ENCODE measurements at places on chromosomes 2 and 18. TPM values are rescaled to one million over a fixed set of nuclear protein-coding genes. Genes with fewer than 3 reads are reported as not detected.

Gene LRATD1
- not detected for polyA plus RNA-seq

DNA sequence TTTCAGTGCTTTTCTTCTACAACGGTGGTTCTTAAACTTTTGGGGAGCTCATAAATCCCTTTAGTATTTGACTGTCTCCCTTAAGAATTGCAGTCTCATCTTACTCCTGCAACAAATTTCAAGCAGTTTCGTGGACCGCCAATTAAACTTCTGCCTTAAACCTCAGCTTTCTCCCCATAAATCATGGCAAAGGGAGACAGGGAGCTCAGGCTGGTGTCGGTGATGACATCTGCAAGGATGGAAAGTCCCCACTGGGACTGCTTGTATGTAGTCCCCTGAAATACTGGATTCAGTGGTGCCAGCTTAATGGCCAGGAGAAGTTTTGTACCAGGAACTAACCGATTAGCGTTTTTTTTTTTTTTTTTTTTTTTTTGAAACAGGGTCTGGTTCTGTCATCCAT lies 148.7 kb upstream of the ITGA6 start:
- H3K27ac ChIP-seq, result no peak overlapping the region
- no peak for DNase-seq
- no peaks in the 10 kb centered on the region for H3K36me3 ChIP-seq

GRCh38 chr2:170241756-170242155 lies 63.8 kb downstream of the MYO3B start:
- H3K4me3 ChIP-seq, result no peak overlapping the region
- H3K27me3 ChIP-seq, result no peaks in the 10 kb centered on the region
- H3K27ac ChIP-seq, result no peak overlapping the region
- H3K36me3 ChIP-seq, result no peaks in the 10 kb centered on the region
- no peaks in the 10 kb centered on the region for H3K4me1 ChIP-seq
- DNase-seq, result no peak

GRCh38 chr2:144162652-144163051 lies 357.3 kb downstream of the ZEB2 start:
- H3K27ac ChIP-seq, result no peak overlapping the region
- H3K27me3 ChIP-seq, result no peaks in the 10 kb centered on the region
- H3K36me3 ChIP-seq, result no peaks in the 10 kb centered on the region
- DNase-seq, result no peak

DNA sequence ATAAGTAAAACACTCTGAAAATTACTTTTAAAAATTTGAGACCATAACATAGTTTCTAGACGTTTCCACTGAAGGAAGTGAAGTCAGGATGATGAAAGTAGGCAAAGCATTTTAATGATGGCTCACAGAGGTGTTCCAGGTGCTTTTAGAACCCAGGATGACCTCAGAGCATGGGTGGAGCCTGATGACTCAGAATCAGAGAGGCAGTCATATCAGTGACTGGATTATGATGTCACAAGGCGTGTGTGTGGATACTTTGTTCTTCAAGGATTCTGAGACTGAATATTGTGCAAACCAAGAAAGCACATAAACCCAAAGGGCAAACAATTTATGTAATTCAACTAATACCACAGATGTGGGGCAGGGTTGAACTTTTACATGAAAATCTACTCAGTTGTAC lies 208.0 kb upstream of the FBXO11 start:
- H3K4me1 ChIP-seq, result peaks cover 73% of the 10 kb centered on the region
- no peaks in the 10 kb centered on the region for H3K27me3 ChIP-seq
- no peak overlapping the region for H3K4me3 ChIP-seq
- DNase-seq, result peak; percentile 80
- peak overlapping the region; percentile 88 for H3K27ac ChIP-seq

GRCh38 chr2:10028988-10029874 lies 14.1 kb upstream of the KLF11 start:
- H3K36me3 ChIP-seq, result no peaks in the 10 kb centered on the region
- H3K27me3 ChIP-seq, result no peaks in the 10 kb centered on the region
- peak; percentile 93 for DNase-seq
- H3K4me1 ChIP-seq, result peaks cover 71% of the 10 kb centered on the region
- H3K4me3 ChIP-seq, result peak overlapping the region; percentile 63

GRCh38 chr2:238845583-238846377 lies 2.1 kb upstream of the TWIST2 start:
- DNase-seq, result no peak
- peaks cover 69% of the 10 kb centered on the region for H3K27me3 ChIP-seq
- H3K27ac ChIP-seq, result no peak overlapping the region
- peaks cover 31% of the 10 kb centered on the region for H3K4me1 ChIP-seq

Gene TYMS
- polyA plus RNA-seq, result not detected

GRCh38 chr2:157271590-157272203 lies 14.2 kb downstream of the GALNT5 start:
- no peak overlapping the region for H3K4me3 ChIP-seq
- no peak overlapping the region for H3K27ac ChIP-seq
- H3K36me3 ChIP-seq, result no peaks in the 10 kb centered on the region
- DNase-seq, result no peak

DNA sequence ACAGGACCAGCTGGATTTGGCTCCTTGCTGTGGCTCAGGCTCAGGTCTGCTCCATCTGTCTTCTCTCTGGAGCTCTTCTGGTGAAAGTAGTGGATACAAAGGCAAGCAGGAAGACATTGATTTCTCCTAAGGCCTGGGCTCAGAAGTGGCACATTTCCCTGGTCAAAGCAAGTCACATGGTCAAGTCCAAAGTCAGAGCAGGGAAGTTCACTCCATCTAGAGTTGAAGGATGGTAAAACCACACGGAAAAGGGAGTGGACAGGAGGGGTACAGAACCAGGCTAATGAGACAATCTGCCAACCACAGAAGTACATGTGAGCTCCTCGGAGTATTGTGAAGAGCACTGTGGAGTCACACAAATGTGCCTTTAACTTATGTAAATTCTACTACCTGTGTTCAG lies 66.1 kb downstream of the MARCO start:
- H3K27ac ChIP-seq, result no peak overlapping the region
- peak; percentile 36 for DNase-seq
- H3K4me3 ChIP-seq, result no peak overlapping the region
- H3K27me3 ChIP-seq, result peaks cover 27% of the 10 kb centered on the region

Gene SCN2A
- not detected for polyA plus RNA-seq

GRCh38 chr2:158131919-158132566 lies 30.4 kb downstream of the UPP2 start:
- H3K36me3 ChIP-seq, result no peaks in the 10 kb centered on the region
- no peak overlapping the region for H3K27ac ChIP-seq
- H3K27me3 ChIP-seq, result no peaks in the 10 kb centered on the region
- DNase-seq, result no peak

GRCh38 chr2:65420712-65421431 lies 11.5 kb downstream of the SPRED2 start:
- peak; percentile 87 for DNase-seq
- no peak overlapping the region for H3K27ac ChIP-seq
- peaks cover 50% of the 10 kb centered on the region for H3K27me3 ChIP-seq
- H3K36me3 ChIP-seq, result no peaks in the 10 kb centered on the region
- H3K4me3 ChIP-seq, result no peak overlapping the region

Gene ANKRD44
- polyA plus RNA-seq, result 91.9 TPM

- no peak for DNase-seq
- H3K4me1 ChIP-seq, result no peaks in the 10 kb centered on the region
These were observed 10.4 kb upstream of the EVA1A start for GRCh38 chr2:75570948-75571729.

Gene SATB2
- 0.38 TPM for polyA plus RNA-seq

- no peak overlapping the region for H3K4me3 ChIP-seq
- peaks cover 30% of the 10 kb centered on the region for H3K4me1 ChIP-seq
- H3K36me3 ChIP-seq, result no peaks in the 10 kb centered on the region
- H3K27me3 ChIP-seq, result peaks cover 51% of the 10 kb centered on the region
- no peak overlapping the region for H3K27ac ChIP-seq
- no peak for DNase-seq
These were observed 3.3 kb downstream of the HES6 start for GRCh38 chr2:238236571-238236970.

Gene FOXD4L1
- 0.10 TPM for polyA plus RNA-seq

DNA sequence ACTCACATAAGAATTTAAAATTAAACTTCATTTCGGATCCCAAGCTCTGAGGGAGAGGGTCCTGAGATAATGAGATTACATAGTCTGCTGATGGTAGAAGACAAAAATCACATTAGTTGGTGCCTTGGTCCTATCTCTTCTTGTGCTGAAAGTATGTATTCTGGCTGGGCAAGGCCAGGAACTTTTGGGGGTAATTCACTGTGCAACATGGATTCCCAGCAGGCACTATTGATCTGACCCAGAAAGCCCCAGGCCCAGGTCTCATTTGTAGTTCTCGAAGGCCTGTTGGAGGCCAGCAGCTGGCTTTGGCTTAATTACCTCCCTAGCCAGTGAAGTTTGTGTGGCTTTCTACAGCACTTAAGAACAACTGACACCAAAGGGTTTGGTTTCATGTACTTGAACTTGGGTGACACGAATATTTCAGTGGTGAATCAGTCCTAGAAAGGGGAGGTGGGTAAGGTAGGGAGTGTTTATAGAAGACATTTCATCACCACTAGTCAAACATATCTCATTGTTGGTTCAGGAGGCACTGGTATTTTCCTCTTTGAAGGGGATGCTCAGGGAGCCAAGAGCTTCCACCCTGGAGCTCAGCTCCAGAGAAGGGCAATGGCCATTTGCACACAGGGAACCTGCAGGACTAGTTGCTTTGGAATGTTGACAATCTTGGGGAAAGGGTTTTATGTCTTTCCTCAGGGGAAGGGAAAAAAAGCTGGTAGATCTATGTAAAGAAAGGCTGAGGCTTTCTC lies 217.8 kb downstream of the OSR1 start:
- no peaks in the 10 kb centered on the region for H3K4me1 ChIP-seq
- DNase-seq, result no peak
- no peaks in the 10 kb centered on the region for H3K36me3 ChIP-seq
- H3K27ac ChIP-seq, result no peak overlapping the region

Gene KRTCAP3
- polyA plus RNA-seq, result not detected

GRCh38 chr2:128315829-128316776 lies 2.6 kb downstream of the HS6ST1 start:
- H3K27me3 ChIP-seq, result no peaks in the 10 kb centered on the region
- peaks cover 8% of the 10 kb centered on the region for H3K36me3 ChIP-seq
- H3K4me3 ChIP-seq, result no peak overlapping the region
- DNase-seq, result peak; percentile 2
- peaks cover 42% of the 10 kb centered on the region for H3K4me1 ChIP-seq
- no peak overlapping the region for H3K27ac ChIP-seq

Gene REL
- polyA plus RNA-seq, result 18.3 TPM

Gene ACOXL
- not detected for polyA plus RNA-seq

- H3K36me3 ChIP-seq, result no peaks in the 10 kb centered on the region
- peaks cover 63% of the 10 kb centered on the region for H3K27me3 ChIP-seq
- no peak overlapping the region for H3K27ac ChIP-seq
- no peak for DNase-seq
These were observed 492 bp downstream of the KIF5C start for GRCh38 chr2:148875387-148876051.

- no peak overlapping the region for H3K27ac ChIP-seq
- no peak for DNase-seq
- no peak overlapping the region for H3K4me3 ChIP-seq
- H3K27me3 ChIP-seq, result peaks cover 63% of the 10 kb centered on the region
- no peaks in the 10 kb centered on the region for H3K36me3 ChIP-seq
These were observed 5.5 kb upstream of the RAX start for GRCh38 chr18:59278793-59279192.

Gene COL4A4
- polyA plus RNA-seq, result not detected

Gene PLEK
- 708 TPM for polyA plus RNA-seq

GRCh38 chr2:78778756-78779510 lies 246.6 kb upstream of the REG3G start:
- DNase-seq, result no peak
- no peaks in the 10 kb centered on the region for H3K36me3 ChIP-seq
- H3K27me3 ChIP-seq, result no peaks in the 10 kb centered on the region

DNA sequence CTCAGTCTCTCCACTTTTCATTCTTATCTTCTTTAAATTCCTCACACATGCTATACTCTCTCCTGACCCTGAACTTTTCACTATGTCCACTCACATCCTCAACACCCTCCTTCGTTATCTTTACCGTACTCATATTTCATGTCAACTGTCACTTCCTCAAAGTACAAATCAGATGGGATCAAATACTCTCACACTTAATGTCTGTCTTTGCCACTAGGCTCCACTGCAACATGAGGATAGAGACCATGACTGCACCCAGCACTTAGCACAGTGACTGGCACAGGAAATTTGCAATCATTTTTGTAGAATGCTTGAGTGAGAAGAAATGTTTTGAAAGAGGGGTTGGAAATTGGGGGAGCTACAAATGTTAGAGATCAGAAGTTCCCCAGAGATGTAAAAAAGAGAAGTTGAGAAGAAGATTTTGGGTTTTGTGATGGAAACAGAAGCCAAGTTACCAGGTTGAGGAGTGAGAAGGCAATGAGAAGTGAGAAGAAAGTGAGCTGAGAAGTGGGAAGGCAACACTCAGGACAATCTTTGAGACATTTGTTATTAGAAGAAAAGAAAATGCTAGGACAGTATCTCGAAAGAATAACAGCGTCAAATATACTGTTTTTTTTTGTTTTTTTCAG lies 87.0 kb downstream of the CCDC141 start:
- H3K36me3 ChIP-seq, result no peaks in the 10 kb centered on the region
- DNase-seq, result no peak
- no peaks in the 10 kb centered on the region for H3K4me1 ChIP-seq
- H3K4me3 ChIP-seq, result no peak overlapping the region
- no peaks in the 10 kb centered on the region for H3K27me3 ChIP-seq
- H3K27ac ChIP-seq, result no peak overlapping the region

DNA sequence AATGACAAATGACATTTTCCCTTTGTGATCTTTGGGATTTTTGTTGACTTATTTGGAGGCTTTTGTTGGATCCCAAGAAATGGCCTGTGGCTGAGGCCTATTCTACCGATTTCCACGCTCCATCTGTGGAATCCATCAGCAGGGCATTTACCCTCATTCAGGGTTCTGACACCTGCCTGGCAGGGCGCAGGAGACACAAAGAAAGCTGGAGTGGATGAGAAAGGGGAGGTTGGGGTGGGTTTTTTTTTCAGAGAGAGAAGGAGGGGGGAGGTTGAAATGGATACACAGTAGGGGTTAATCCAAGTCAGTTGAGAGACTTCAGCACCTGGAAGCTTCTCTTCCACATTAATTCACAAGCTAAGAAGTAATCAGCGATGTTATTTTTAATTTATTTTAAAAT lies 59.7 kb downstream of the PAX3 start:
- H3K4me1 ChIP-seq, result no peaks in the 10 kb centered on the region
- H3K27me3 ChIP-seq, result peaks cover 37% of the 10 kb centered on the region
- no peak overlapping the region for H3K4me3 ChIP-seq
- no peak overlapping the region for H3K27ac ChIP-seq
- H3K36me3 ChIP-seq, result no peaks in the 10 kb centered on the region
- DNase-seq, result no peak

Gene PDCD1
- polyA plus RNA-seq, result 0.08 TPM
